Naive thymus-derived CD8-positive, alpha-beta T cell (primary cell): ENCODE measurements at places on chromosomes 11 and 22. TPM values are rescaled to one million over a fixed set of nuclear protein-coding genes. Genes with fewer than 3 reads are reported as not detected.

Gene OR52N4
- total RNA-seq = 2.6 TPM

Gene RAC2
- total RNA-seq = 295 TPM

Gene CHRM1
- total RNA-seq = not detected

Gene PGR
- total RNA-seq = not detected

Gene TRIM51
- total RNA-seq = not detected

Gene UBQLNL
- 0.47 TPM for total RNA-seq

Gene ACTN3
- total RNA-seq = not detected

Gene RIMBP3B
- total RNA-seq = 0.80 TPM

Gene DKK3
- 10.3 TPM for total RNA-seq

Gene RASD2
- not detected for total RNA-seq

Gene DGKZ
- 243 TPM for total RNA-seq

Gene LGR4
- 1.3 TPM for total RNA-seq

Gene TNNI2
- not detected for total RNA-seq

Gene OAF
- total RNA-seq = 5.3 TPM

Gene NUP98
- total RNA-seq = 126 TPM

Gene ROBO3
- total RNA-seq = 49.4 TPM

- DNase-seq = no peak
Measured at GRCh38 chr11:110862407-110862806, 150.2 kb upstream of the ARHGAP20 start.

GRCh38 chr11:35500744-35501143 lies 24.7 kb downstream of the PAMR1 start:
- DNase-seq = no peak

DNA sequence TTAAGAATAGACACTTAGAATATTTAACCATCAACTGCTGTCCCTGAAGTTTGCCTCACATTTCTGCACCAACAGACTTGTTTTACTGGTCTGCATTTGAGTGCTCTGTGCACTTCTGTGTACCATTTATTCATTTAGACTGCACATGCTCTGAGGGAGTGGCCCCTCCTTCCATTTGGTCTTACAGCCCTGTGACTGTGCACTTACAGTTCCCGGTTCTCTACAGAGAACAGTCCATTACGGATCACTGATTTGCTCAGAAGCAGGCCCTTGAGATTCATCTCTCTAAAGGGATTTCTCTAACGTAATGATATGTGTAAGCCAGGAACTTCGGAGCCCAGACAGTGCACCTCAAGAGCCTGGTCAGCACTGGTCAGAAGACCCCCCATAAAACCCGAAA lies 247.3 kb upstream of the BLID start:
- no peak for DNase-seq

DNA sequence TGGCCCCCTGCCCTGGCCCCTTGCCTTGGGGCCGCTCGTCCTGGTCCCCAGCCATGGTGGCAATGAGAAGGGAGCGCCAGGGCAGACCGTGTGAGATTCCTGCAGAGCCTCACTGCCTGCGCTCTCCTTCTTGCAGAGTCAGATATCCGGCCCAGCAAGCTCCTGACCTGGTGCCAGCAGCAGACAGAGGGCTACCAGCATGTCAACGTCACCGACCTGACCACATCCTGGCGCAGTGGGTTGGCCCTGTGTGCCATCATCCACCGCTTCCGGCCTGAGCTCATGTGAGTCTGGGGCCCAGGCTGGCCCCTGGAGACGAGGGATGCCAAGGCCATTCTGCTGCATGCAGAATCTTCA lies 114.1 kb downstream of the MICAL2 start:
- peak; percentile 90 for DNase-seq

DNA sequence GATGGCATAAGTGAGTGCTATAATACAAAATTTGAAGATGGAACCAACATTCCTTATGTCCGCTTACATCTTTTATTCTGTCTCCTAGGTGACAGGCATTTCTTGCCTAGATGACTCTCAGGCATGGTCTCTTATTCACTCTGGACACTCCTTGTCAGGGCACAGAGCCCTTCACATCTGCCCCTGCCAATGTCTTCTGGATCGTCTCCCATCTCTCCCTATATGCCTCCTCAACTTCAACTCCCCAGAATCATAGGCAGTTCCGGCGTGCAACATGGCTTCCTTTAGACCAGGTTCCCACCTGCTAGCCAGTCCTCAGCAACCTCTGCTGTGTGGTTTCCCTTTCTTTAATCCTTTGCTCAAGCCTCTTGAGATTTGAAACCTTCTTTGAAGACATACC lies 300.9 kb downstream of the TENM4 start:
- DNase-seq = no peak

- DNase-seq = no peak
Measured at GRCh38 chr11:16973338-16973964, 40.8 kb downstream of the PLEKHA7 start.

- no peak for DNase-seq
Measured at GRCh38 chr22:28183078-28183860, 264.2 kb upstream of the PITPNB start.

DNA sequence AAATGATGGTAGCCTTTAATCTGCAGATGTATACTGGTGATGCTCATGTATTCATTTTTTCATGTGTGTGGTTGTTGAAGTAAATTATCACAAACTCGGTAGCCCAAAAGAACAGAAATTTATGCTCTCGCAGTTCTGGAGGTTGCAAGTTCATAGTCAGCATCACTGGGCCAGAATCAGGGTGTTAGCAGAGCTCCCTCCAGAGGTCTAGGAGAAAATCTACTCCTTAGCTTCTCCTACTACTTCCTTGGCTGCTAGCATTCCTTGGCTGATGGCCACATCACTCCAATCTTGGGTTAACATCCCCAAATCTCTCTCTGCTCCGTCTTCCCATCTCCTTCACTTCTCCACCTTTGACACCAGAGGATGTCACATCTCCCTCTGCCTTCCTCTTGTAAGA lies 45.3 kb upstream of the GALNT18 start:
- DNase-seq = no peak

GRCh38 chr11:44212128-44212527 lies 97.8 kb downstream of the ALX4 start:
- DNase-seq = no peak

GRCh38 chr11:57873196-57873911 lies 111.8 kb downstream of the CTNND1 start:
- DNase-seq = no peak

- no peak for DNase-seq
Measured at GRCh38 chr22:48644997-48645396, 1182.7 kb downstream of the BRD1 start.

- peak; percentile 78 for DNase-seq
Measured at GRCh38 chr11:67648140-67648795, 2.3 kb downstream of the ACY3 start.

DNA sequence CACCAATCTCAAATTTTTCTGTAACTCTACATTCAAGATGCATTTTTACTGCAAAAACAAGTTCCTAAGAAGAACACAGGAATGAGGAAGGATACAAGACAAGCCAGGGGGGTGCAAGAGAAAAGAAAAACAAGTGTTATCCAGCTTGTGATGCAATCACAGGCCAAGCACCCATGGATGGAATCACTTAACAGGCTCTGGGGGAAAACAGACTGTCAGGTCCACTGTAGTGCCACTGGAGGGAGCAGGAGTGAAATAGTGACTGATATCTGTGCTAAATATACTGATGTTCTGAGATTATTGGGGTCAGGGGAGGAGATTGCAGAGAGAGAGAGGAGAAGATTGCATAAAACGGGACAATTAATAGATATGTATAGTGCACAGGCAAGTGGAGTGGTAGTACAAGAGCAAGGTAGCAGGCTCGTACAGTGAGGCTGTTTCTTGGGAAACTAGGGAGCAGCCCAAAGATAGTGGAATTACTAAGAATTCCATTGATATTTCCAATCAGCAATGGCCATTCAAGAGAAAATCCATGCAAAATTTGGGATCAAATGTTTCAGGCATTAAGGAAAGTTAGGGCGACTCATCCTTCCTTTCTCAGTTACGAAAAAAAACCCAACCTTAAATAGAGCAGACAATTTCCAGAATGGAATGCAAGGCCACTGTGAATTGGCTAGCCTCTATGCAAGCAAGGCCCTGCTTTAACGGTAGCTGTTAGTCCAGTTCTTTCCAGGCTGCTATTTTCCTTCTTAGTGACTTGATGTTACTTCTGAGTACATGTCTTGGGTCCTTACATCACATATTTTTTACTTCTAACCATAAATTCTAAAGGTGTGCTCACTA lies 52.2 kb upstream of the CEP126 start:
- DNase-seq = no peak

- DNase-seq = no peak
Measured at GRCh38 chr11:28457481-28458065, 349.4 kb downstream of the METTL15 start.

GRCh38 chr11:65008016-65008415 lies 5.9 kb upstream of the ARL2 start:
- DNase-seq = no peak

DNA sequence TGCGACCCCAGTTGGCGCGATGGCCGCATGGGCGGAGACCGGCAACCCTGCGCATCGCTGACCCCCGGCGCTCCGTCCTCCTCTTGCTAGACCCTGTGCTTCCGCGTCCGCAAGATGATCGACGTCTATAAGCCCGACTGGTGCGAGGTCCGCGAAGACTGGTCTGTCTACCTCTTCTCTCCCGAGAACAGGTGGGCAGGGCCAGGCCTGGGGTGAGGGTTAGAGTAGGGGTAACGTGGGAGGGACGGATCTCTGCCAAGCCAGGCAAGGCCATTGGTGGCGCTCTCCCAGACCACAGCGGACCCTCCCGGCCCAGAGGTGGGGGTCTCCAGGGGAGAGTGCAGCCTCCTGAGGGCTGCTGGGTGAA lies 92.1 kb downstream of the CACNA1I start:
- no peak for DNase-seq

- no peak for DNase-seq
Measured at GRCh38 chr11:34431979-34432378, 6.8 kb upstream of the CAT start.

GRCh38 chr11:70559516-70559915 lies 161.2 kb downstream of the CTTN start:
- no peak for DNase-seq

GRCh38 chr11:82981852-82982251 lies 80.3 kb downstream of the DDIAS start:
- no peak for DNase-seq

DNA sequence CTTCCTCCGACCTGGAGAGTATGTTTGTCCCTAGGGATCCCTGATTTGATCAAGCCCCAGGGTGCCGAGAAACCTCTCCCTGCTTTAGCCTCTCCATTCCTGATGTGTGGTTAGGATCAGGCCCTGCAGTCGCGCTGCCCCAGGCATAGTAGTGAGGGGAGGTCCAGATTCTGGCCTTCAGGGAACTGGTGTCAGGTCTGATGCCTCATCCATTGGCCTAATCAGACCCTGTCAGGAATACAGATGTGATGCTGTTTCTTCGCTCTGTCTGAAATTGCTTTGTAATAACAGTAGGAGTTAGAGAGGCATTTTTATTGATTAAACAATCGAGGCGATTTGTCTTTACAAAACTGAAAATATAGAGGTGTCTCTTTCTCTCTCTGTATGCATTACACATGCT lies 75.2 kb downstream of the GRIK4 start:
- no peak for DNase-seq

- no peak for DNase-seq
Measured at GRCh38 chr11:13924801-13925327, 37.7 kb upstream of the SPON1 start.

- peak; percentile 13 for DNase-seq
Measured at GRCh38 chr11:116895048-116895757, 57.8 kb upstream of the APOA1 start.

DNA sequence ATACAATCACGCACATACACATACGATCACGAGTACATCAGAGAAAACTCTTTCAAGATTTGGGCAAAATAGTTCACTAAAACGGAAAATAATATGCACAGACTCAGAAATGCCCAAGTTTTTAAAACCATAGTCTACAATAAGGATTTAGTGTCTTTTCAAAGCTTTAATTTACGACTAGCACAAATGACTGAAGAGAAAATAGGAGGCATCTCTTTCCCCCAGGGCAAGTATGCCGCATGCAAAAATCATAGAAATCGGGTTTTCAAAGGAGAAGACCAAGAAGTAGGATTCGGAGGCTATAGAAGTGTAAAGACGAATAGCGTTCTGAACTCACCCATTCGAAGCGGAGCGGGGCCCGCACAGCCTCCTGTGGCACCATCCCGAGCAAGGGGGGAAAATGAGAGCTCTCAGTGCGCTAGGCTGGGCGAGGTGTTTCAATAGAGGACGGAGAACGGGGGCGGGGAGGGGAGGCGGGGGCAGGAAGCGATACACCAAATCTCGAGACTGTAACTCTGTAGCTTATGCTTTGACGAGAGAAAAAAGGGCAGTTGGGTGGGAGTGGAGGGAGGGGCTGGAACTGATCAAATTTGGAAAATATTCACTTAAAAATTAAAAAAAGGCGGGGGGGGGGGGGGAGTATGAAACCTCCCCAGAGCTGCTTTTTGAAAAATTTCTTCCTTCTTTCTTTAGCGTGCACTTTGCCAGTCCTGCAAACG lies 15.8 kb downstream of the BLID start:
- no peak for DNase-seq

GRCh38 chr11:2825889-2826678 lies 59.5 kb downstream of the CDKN1C start:
- no peak for DNase-seq

DNA sequence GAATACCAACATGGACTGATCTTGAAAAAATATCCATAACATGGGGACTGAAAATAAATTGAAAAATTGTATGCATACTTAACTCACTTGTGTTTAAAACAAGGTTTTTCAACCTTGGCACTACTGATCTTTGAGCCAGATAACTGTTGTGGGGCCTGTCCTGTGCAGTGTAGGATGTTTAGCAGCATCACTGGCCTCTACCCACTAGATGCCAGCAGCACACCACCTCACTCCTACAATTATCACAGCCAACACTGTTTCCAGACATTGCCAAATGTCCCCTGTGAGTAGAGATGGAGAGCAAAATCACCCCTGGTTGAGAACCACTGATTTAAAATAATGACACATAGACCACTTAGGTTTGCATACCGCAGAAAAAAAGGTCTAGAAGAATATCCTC lies 45.0 kb upstream of the SLC1A2 start:
- DNase-seq = no peak

- DNase-seq = no peak
Measured at GRCh38 chr22:35324762-35325161, 25.1 kb downstream of the TOM1 start.

- no peak for DNase-seq
Measured at GRCh38 chr11:9753021-9753420, 89.1 kb downstream of the SWAP70 start.

GRCh38 chr11:35163702-35164496 lies 24.9 kb downstream of the CD44 start:
- DNase-seq = peak; percentile 42
